ENCODE measurements at places on chromosomes 16 and 17. TPM values are rescaled to one million over a fixed set of nuclear protein-coding genes. Genes with fewer than 3 reads are reported as not detected.

DNA sequence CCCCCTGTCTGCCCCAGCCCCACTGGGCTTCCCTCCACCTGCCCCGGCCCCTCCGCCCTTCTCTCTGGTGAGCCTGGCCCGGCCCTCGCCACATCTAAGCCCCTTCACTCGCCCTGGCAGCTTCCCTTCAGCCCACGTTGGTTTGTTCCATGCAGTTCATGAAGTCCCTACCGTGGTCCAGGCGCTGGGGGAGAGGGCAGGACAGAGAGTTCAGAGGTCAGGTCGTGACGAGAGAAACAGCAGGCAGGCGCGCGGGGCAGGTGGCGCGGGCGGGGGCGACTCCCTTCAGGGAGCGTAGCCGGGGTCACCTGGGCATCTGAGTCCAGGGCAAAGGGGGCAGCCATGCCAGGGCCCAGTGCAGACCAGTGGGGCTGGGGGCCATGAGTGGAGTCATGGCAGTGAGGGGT lies 8.9 kb upstream of the TEDC2 start:
- H3K4me3 ChIP-seq, result no peak overlapping the region
- no peaks in the 10 kb centered on the region for H3K36me3 ChIP-seq
- no peaks in the 10 kb centered on the region for H3K27me3 ChIP-seq
- no peak overlapping the region for H3K27ac ChIP-seq
- no peaks in the 10 kb centered on the region for H3K4me1 ChIP-seq

DNA sequence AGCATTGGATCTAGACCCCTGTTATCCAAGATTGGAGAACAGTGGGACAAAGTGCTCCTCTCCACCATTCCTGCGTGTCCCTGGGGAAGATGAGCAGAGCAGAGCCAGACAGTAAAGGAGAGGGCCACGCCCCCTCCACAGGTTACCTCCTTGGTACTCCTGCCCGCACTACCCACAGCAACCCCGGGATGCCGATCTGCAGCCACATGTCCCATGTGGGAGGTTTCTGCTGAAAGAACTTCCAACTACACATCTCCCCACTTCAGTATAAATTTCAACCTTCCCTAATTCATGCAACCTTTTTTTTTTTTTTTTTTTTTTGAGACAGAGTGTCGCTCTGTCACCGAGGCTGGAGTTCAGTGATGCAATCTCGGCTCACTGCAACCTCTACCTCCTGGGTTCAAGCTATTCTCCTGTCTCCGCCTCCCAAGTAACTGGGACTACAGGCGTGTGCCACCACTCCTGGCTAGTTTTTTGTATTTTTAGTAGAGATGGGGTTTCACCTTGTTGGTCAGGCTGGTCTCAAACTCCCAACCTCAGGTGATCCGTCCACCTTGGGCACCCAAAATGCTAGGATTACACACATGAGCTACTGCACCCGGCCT lies 2.3 kb downstream of the RAB37 start:
- no peak overlapping the region for H3K4me3 ChIP-seq
- H3K27me3 ChIP-seq, result peaks cover 19% of the 10 kb centered on the region
- no peak for DNase-seq
- H3K36me3 ChIP-seq, result no peaks in the 10 kb centered on the region

DNA sequence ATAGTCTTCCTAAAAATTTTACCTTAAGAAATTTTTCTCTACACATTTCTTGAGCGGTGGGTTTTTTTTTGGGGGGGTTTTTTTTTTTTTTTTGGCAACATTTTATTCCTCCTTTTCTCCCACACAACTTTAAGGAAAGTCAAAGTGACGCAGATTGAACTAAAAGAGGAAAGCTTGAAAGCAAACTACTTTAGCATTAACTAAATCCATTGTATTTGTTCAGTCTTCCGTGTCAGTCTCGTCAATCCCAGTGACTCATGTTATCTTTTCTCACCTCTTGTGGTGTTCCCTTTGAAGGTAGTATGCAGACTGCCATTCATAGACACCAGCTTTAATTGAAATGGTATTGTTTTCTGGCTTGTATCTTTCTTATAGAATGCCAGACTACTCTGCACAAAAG lies 39.3 kb downstream of the TADA2A start:
- H3K4me3 ChIP-seq, result no peak overlapping the region
- H3K27ac ChIP-seq, result no peak overlapping the region
- H3K4me1 ChIP-seq, result no peaks in the 10 kb centered on the region
- H3K27me3 ChIP-seq, result no peaks in the 10 kb centered on the region
- DNase-seq, result no peak

GRCh38 chr17:48619826-48620449 lies 4.8 kb upstream of the HOXB8 start:
- peaks cover 43% of the 10 kb centered on the region for H3K27me3 ChIP-seq
- DNase-seq, result no peak
- no peak overlapping the region for H3K4me3 ChIP-seq
- H3K36me3 ChIP-seq, result no peaks in the 10 kb centered on the region
- H3K27ac ChIP-seq, result peak overlapping the region; percentile 62
- peaks cover 13% of the 10 kb centered on the region for H3K4me1 ChIP-seq

- no peaks in the 10 kb centered on the region for H3K27me3 ChIP-seq
- H3K27ac ChIP-seq, result no peak overlapping the region
- no peak for DNase-seq
- H3K36me3 ChIP-seq, result peaks cover 9% of the 10 kb centered on the region
- no peak overlapping the region for H3K4me3 ChIP-seq
These were observed 19.1 kb downstream of the ETV4 start for GRCh38 chr17:43526886-43527648.

DNA sequence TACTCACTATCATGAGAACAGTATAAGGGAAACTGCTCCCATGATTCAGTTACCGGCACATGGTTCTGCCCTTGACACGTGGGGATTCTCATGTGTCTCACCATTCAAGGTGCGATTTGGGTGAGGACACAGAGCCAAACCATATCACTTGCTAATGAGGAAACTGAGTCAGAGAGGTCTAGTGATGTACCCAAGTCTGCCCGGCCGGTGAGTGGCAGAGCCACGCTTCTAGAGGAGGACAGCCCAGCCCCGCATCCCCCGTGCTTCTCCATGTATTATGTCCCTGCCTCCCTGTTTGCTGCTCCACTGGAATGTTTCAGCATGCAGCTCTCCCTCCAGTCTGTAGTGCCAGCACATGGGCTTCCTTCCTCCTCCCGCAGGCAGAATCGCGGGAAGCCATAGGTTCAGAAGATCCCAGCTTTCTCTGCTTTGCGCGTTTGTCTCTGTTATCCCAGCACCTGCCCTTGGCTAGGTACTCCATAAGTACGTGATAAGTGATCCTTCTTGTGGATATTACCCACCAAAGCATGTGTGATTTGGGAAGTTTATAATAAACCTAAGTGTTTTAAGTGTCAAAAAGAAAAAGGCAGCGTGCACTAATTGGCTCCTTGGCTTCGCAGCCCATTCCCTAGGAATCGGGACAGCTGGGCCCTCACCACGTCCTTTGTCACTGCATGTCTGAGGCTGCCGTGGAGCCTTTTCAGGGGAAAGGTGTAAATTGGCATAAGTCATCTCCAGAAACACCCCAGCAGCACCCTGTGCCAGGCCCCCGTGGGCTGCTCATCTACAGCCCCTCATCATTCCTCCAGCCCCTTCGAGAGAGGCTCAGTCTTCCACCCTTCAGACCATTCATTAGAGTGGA lies 103.8 kb downstream of the CLEC16A start:
- H3K27ac ChIP-seq, result no peak overlapping the region
- no peaks in the 10 kb centered on the region for H3K4me1 ChIP-seq
- no peaks in the 10 kb centered on the region for H3K27me3 ChIP-seq
- DNase-seq, result no peak
- H3K4me3 ChIP-seq, result no peak overlapping the region

DNA sequence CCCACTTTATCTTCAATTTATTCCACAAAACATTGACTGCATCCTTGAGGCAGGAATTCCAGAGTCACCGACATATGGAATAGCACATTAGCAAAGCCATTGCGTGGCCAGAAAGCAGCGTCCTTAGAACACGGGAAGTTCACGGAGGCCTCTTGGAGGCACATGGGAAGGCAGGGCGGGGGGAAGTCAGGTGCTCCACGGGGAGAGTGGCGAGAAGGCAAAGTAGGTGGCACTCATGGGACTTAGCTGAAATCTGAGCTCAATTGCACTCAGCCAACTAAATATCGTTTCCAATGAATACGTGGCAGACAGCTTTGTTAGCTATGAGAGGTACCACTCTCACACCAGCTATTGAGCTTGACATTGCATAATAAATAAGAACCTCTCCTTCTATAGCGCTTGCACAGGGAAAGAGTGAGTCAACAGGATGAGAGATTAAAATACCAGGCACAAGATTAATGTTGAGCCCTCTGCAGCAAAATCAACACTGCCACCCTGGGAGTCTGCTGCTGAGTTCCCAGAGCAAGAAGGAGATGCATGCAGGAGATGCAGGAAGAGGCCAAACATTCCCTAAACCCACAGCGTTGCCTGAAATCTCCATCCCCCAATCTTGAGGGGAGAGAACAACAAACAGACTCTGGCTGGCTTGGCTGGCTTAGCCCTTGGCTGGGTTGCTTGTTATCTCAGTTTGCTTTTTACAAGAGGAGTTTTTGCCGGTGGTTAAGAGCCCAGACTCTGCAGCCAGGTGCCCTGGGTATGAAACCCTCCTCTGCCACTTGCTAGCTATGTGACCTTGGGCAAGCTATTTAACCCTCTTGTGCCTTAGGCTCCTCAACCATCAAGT lies 28.8 kb downstream of the ABCC12 start:
- DNase-seq, result no peak
- H3K27me3 ChIP-seq, result no peaks in the 10 kb centered on the region
- no peaks in the 10 kb centered on the region for H3K4me1 ChIP-seq
- H3K36me3 ChIP-seq, result no peaks in the 10 kb centered on the region
- no peak overlapping the region for H3K4me3 ChIP-seq

DNA sequence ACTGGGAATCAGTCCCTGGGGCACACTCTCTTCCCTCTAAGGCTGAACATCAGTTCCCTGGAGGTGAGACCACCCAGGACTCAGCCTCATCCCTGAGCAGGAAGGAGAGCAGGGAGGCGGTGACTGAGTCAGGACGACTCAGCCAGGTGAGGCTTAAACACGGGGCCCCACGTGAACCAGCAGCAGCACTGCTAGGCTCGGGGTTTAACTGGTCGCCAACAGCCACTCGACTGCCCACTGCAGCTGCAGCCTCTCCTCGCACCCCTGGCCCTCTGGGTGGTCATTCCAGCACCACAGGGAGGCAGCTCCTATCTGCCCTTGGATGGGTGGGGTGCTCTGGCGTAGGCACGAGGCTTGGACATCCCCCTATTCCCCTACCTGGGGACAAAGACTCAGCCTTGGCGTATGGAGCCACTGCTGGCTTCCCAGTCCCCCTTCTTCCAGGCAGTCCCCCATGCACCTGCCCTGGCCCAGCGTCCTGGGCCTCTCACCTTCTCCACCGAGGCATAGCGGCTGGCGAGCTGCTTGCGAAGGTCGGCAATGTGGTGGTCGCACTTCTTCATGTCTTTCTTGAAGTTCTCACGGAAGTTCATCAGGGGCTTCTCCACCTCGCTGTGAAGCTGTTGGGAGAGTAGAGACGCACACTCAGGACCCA lies 21.2 kb upstream of the RCVRN start:
- H3K27ac ChIP-seq, result no peak overlapping the region
- no peaks in the 10 kb centered on the region for H3K27me3 ChIP-seq
- H3K4me1 ChIP-seq, result no peaks in the 10 kb centered on the region
- H3K36me3 ChIP-seq, result no peaks in the 10 kb centered on the region
- no peak overlapping the region for H3K4me3 ChIP-seq
- DNase-seq, result no peak

DNA sequence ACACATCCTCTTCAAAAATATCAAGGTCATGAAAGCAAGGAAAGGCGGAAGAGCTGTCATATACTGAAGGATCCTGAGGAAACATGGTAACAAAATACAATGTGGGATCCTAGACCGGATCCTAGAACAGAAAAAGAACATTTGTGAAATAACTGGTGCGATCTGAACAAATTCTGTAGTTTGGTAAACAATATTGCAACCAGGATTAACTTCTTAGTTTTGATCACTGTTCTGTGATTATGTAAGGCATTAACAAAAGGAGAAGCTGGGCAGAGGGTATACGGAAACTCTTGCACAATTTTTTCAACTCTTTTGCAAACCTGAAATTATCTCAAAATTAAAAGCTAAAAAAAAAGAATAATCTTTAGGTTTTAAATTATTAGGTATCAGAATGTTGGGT lies 109.7 kb downstream of the TRIM37 start:
- H3K36me3 ChIP-seq, result no peaks in the 10 kb centered on the region
- no peaks in the 10 kb centered on the region for H3K27me3 ChIP-seq
- H3K27ac ChIP-seq, result no peak overlapping the region
- no peak overlapping the region for H3K4me3 ChIP-seq

DNA sequence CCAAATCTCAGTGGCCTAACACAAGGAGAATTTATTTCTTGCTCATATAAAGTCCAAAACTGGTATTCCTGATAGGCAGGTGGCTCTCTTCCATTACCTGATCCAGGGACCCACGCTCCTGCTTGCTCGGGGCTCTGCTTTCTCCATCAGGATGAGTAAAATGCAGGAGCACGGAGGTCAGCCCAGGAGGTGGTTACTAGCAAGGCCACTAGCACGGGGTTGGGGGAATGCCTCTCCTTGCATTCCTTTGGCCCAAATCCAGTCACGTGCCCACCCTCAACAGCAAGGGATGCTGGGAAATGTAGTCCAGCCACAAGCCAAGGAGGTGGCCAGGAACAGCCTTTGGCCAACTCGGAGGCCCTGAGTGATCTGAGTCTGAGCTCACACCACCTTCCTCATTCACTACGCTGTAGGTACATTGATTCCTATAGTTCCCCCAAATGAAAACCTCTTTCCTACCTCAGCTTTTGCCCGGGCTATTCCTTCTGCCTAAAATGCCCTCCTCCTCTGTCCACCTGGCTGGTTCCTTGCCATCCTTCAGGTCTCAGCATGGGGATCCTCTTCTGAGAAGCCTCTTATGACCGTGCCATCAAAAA lies 38.3 kb upstream of the HAPSTR1 start:
- peaks cover 1% of the 10 kb centered on the region for H3K4me1 ChIP-seq
- no peaks in the 10 kb centered on the region for H3K27me3 ChIP-seq
- no peaks in the 10 kb centered on the region for H3K36me3 ChIP-seq
- no peak overlapping the region for H3K27ac ChIP-seq
- no peak overlapping the region for H3K4me3 ChIP-seq
- DNase-seq, result peak; percentile 46

DNA sequence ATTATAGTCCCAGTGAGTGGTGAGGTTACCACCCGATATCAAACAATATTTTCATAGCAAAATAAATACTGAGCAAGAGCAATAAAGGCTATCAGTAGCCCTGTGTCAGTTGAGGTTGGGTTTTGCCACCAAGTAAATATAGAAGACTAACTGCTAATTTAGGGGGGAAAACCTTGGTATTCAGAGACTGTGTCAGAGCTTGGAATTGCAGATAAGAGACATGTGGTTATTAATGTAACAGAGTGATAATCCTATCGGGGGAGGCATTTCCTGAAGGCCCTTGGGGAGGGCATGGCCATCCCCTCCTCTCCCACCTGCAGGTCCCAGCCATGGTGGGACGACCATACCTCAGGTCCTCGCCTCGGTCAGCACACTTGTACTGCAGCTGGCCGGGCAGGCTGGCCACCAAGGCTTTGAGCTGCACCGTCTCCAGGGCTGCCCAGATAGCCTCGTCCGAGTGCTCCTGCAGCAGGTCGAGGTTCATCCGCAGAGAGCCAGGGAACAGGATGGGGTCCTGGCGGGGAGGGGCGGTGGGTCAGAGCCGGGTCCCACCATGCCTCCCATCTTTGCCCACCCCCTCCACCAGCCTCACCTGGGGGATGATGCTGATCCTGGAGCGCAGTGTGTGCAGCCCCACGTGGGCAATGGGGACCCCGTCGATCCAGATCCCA lies 68.9 kb downstream of the ABCC6 start:
- no peak overlapping the region for H3K4me3 ChIP-seq
- H3K4me1 ChIP-seq, result no peaks in the 10 kb centered on the region
- H3K27ac ChIP-seq, result no peak overlapping the region

GRCh38 chr17:34434052-34434451 lies 71.0 kb upstream of the CCL1 start:
- H3K27ac ChIP-seq, result no peak overlapping the region
- H3K36me3 ChIP-seq, result no peaks in the 10 kb centered on the region
- H3K27me3 ChIP-seq, result no peaks in the 10 kb centered on the region
- H3K4me3 ChIP-seq, result no peak overlapping the region
- H3K4me1 ChIP-seq, result no peaks in the 10 kb centered on the region

The MAFG gene
- 16.0 TPM for total RNA-seq

The C17orf50 gene
- total RNA-seq, result not detected

The HLF gene
- total RNA-seq, result 3.0 TPM

The KRT25 gene
- total RNA-seq, result not detected
